ENCODE measurements at places on chromosomes 12 and 14.
A peak's percentile ranks its signal among the peaks of the same experiment; 100 is the strongest.

GRCh38 chr12:73769337-73769736 lies 768.3 kb upstream of the ATXN7L3B start:
- DNase-seq, result no peak

GRCh38 chr12:8081251-8081920 lies 688 bp upstream of the NECAP1 start:
- peak; percentile 48 for DNase-seq

GRCh38 chr12:45336331-45336730 lies 120.4 kb downstream of the ANO6 start:
- DNase-seq, result no peak

DNA sequence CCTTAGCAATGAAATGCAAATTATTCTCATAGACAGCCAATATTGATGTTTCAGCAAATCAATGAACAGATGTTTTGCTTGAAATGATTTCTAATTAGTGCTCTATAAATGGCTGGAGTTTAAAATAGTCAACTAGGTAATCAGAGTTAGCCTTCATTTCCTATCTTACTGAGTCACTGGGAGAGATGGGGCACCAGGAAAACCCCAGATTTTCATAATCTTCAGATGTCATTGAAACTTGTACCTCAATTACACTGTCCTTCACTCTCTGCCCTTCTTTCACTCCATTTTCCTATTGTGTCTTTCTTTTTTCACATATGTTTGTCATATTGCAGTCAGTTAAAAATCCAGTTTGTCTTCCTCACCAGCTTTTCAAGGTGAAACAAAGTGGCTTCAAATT lies 92.7 kb downstream of the C12orf75 start:
- no peak for DNase-seq

DNA sequence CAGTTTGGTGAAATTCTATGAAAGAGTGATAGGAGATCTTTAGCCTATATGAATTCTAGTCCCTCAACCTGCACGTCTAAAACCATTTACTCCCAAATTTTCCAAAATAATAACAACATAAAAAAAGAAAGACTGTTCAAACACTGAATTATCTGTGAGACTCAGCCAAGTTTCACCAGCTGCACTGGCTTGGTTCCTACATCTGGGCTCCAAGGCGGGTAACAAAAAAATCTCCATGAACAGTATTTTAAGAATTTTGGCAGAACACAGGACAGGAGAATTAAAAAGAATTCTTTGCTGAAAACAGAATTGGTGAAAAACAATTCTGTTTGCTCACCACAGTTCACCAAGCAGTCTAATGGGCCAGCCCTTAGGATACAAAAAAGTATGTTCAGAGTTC lies 536.8 kb upstream of the ATP2B1 start:
- no peak for DNase-seq

- DNase-seq, result no peak
These were observed 28.5 kb downstream of the CD9 start for GRCh38 chr12:6228535-6229223.

- no peak for DNase-seq
These were observed 69.8 kb downstream of the MAP1LC3B2 start for GRCh38 chr12:116628989-116629388.

DNA sequence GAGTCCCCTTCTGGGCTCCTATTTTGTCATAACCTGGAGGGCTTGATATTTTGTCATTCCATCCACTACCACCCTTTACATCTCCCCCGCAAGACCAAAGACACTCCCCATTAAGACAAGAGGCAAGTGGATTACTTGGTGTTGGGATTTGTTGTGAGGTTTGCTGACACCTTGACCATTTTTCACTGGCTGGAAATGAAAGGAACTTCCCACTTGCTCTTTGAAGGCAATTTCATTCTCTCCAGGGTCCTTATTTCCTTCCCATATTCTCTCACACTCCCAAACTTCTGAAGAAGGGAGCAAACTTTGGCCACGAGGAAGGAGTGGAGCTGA lies 14.9 kb downstream of the AGAP2 start:
- DNase-seq, result no peak

- DNase-seq, result no peak
These were observed 136.9 kb downstream of the SCARB1 start for GRCh38 chr12:124726596-124727263.

- DNase-seq, result no peak
These were observed 656 bp downstream of the RAB21 start for GRCh38 chr12:71755146-71755892.

DNA sequence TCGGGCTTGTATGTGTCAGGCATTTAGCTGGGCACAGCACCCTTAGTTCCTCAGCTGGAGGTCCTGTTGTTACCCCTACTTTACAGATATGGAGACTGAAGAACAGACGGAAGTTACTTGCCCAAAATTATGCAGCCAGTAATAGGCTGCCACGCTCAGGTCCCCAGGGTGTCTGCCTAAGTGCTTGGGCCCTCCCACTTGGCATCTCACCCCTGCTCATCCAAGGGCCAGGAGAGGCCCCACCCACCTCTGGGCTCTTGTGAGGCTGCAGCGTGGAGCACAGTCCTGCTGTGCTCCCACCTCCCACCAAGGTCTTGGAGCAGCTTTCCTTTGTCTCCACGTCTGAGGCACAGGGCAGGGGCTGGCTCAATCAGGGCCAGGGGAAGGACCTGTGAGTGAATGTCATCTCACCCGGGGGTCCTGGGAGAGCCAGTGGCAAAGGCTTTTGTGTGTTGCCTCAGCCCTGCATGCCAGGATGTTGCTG lies 64.6 kb downstream of the BEGAIN start:
- DNase-seq, result peak; percentile 7

GRCh38 chr14:102510616-102511520 lies 1.3 kb upstream of the ANKRD9 start:
- DNase-seq, result peak; percentile 48

- DNase-seq, result no peak
These were observed 67.3 kb downstream of the ZNF664 start for GRCh38 chr12:124040291-124040690.

DNA sequence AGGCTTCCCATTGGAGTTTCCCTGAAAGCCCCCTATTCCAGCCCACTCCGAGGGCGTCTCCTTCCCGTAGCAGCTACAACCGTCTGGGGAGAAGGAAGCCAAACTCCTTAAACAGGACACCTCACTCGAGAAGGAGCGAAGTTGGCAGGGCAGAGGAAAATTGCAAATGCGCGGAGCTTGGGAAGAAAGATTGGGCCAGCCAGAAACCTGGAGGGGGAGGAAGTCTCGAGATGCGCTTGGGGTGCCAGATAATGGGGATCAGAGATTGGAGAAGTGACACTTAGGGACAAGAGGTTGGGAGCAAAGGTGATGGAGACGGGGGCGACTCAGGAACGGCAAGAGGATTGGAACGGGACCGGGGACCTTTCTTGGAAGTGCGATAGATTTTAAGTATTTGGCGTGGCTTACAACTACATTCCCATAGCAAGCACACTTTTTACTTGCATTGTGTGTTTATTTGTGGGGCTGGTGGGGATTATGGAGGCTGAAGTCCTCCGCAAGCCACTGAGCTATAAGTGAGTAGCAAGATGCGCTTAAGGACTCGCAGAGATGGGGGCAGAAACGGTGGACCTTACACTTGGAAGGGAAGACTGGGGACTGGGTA lies 926 bp downstream of the HRK start:
- no peak for DNase-seq

GRCh38 chr12:13680916-13681315 lies 300.5 kb downstream of the GRIN2B start:
- DNase-seq, result no peak

- DNase-seq, result no peak
These were observed 62.3 kb upstream of the TMEM132C start for GRCh38 chr12:128204711-128205110.

- DNase-seq, result no peak
These were observed 15.5 kb downstream of the E2F7 start for GRCh38 chr12:77049767-77050353.

DNA sequence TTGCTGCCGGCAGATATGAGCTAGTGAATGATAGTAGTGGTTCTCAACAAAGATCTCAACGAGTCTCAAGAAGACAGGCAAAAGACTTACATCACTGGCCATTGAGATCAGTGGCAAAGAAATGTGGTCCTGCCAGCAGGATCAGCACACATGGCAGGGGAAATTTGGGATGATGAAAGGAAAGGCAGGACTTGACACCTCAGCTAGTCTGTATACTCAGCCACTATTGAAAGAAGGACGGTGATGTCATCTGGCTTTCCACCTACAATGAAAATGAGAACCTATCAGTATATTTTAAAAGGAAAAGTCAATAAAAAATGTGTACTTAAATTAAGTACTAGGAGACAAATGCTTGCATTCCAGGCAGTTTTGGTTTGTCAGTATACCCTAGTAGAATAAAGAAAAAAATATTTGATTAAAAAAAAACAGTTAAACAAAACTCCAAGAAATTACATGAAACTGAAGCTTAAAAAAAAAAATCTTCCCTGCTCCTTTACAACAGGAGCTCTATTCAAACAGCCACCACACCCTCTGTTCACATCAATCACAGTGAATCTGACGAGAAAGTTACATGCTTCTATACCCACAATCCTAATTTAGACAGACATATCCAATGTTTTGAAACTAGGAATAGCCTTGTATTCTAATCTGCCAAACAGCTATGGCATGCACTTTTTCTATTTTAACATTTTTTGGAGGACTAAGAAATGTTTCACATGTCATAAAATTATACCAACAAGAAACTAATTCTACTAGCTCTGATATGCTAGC lies 34.9 kb downstream of the RAD9B start:
- DNase-seq, result no peak

- peak; percentile 35 for DNase-seq
These were observed 6.5 kb downstream of the NECAP1 start for GRCh38 chr12:8088574-8088973.

GRCh38 chr12:80272387-80272915 lies 171.6 kb upstream of the PTPRQ start:
- no peak for DNase-seq

DNA sequence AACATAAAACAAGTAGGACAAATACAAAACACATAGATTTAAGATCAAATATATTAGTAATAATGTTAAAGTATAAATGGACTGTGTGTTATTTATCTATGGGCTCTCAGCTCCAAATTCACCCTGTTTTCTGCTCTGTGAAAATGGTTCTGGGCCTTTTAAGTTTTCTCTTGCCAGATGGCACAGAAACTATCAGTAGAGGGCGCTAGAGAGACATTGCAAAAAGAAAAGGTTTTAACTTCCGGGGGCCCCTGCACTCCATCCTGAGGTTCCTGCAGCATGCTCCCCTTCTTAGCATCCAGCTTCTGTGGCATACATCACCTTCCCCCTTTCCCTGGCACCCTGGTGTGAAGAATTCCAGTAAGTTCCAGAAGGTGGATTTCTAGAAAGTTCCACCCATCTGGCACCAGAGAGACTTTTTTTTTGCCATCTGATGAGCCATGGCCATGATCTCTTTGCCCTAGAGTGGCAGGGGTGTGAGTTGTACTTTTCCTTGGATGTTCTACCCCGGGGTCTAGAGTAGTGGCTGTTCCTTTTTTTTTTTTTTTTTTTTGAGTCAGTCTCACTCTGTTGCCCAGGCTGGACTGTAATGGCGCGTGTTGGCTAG lies 29.3 kb downstream of the ZCRB1 start:
- DNase-seq, result no peak

DNA sequence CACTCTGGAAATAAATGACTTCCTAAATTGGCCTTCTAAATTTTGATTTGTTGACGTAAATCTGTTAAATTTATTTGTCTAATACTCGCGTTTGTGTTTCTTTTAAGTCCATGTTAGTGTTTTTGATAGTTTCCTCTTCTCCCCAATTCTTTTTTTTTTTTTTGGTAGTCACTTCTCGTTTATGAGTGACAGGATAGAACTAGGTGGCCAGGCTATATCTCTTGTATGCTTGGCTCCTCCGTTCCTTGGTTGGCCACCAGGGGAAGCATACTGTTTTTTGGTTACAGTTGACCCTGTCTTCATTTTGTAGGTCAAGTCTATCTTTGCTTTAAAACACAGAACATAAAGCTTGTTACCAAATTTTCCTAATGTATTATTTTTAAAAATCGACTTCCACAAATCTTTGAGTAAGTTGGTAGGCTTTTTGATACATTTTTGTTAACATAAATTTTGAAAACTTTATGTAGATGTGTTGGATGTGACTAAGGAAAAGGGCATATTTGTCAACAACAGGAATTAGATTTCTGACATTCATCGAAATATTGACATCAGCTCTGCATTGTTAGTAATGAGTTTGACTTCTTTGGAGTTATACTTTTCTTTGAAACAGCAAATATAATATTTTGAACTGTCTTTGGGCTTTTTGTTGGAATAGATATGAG lies 2.2 kb downstream of the RCOR1 start:
- DNase-seq, result peak; percentile 49

- peak; percentile 81 for DNase-seq
These were observed at the start of gene SELPLG for GRCh38 chr12:108633534-108634248. Gene SELPLG (minus strand): TSS chr12:108633894. CDS start chr12:108624307, 9,587 bp downstream.

GRCh38 chr12:44063671-44064070 lies 227.8 kb downstream of the TMEM117 start:
- DNase-seq, result no peak

DNA sequence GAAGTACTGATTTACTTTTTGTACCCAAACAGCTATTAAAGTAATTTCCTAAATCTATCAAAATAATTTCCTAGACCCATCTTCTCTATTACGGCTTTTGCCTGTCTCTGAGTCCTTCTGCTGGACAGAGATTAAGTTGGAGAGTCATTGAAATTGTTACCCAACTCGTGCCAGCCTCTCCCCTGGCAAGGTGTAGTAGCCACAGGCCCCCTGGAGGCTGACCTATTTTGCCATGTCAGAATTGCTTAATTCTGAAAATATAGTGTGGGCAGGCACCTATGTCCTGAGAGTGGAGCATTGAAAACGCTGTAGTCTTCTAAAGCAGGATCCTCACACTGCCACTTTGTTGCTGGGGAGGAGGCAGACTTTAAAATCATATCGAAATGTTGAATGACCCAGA lies 308.2 kb downstream of the GLT1D1 start:
- no peak for DNase-seq

- DNase-seq, result no peak
These were observed 68.7 kb downstream of the PLEKHA5 start for GRCh38 chr12:19198272-19198671.

DNA sequence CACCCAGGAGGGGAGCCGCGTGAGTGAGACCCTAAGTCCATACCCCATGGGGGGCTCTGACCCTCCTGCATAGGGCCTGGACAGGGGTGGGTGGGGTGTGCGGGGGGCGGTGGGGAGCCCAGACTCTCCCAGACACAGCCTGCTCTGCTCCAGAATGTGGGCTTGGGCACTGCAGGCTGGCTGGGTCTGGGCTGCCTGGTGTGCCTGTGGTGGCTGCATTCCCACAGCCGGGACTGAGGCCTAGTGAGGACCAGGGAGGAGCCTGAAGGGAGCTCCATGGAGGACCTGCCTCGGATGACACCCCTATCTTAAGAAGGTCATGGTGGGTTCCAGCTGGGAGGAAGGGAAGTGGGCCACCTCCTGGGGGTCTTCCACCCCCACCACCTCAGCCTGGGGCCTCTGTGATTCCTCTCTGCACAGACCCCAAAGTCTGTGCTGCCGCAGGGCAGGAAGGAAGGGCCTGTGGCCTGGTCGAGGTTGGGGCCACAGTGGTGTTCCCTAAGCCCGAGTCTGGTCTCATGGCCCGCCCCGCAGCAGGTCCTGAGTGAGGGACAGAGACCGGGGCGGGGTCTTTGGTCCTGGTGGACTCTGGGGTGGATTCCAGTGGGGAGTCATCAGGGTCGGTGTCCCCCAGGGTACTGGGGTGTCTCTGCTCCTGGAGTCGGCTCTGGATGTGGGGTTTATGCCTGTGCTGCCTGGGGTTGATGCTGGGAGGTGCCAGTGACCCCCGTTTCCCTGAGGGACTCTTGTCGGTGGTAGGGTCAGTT lies 392.3 kb downstream of the TMEM121 start:
- DNase-seq, result no peak

Data from activated T-cell treated with anti-CD3 and anti-CD28 coated beads, Interleukin-2, amount 50 U/mL, for 1 hour (primary cell).